ENCODE measurements at places on chromosomes 16 and 17.

GRCh38 chr16:84897911-84898377 is 78.2 kb downstream of the CRISPLD2 start:
- DNase-seq = no peak

DNA sequence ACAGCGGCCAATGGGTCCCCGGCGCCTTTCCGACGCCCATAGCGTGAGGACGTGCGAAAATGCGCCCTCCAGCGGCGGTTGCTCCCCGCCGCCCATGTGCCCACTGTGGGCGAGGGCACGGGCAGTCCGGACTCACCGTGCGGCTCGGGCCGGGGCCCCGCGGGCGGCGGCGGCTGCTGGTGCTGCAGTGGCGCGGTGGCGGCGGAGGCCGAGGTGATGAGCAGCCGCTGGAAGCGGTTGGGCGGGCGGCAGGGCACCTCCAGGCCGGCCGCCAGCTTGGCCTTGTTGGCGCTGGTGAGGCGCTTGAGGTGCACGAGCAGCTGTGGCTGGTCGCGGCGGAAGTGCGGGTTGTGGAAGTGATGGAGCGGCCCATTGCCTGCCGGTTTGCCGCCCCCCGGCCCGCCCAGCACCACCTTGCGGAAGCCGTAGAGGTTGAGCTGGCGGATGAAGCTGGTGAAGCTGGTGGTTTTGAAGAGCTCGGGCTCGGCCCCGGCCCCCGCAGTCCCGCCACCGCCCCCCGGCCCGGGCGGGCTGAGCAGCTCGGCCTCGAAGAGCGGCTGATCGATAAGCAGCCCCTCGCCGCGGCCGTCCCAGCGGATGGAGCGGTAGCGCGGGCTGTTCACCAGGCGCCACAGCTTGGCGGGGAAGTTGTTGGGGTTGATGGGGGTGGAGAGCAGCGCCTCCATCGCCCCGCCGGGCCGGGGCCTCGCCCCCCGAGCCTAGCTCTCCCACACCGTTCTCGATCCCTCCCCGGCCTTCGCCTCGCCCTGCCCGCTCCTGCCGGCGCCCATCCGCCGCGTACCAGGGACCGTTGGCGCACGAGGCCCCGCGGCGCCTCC is at the start of gene HSF5:
Gene HSF5, minus strand, starts transcription at position 820 of the 839 bp plus-strand sequence. Its CDS starts 134 bp downstream, at position 686.
- DNase-seq = no peak

GRCh38 chr16:19130852-19131824 is 17.4 kb downstream of the ITPRIPL2 start:
- DNase-seq = no peak

DNA sequence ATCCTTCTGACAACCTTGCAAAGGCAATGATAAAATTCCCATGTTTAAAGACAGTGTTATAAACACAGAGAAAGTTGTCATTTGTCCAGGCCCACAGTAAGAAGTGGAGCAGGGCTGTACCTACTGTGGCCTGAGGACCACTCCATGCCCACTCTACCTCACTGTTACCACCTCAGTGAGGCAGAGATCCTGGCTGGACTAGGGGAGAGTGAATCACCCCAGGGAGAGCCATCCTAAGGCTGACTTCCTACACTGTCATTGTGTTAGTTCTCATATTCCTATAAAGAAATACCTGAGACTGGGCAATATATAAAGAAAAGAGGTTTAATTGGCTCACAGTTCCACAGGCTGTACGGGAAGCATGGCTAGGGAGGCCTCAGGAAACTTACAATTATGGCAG is 228.8 kb upstream of the HSBP1 start:
- no peak for DNase-seq

GRCh38 chr16:14146445-14146844 is 75.3 kb downstream of the MRTFB start:
- DNase-seq = no peak

GRCh38 chr16:48949636-48950035 is 332.0 kb downstream of the CBLN1 start:
- DNase-seq = peak; percentile 45

DNA sequence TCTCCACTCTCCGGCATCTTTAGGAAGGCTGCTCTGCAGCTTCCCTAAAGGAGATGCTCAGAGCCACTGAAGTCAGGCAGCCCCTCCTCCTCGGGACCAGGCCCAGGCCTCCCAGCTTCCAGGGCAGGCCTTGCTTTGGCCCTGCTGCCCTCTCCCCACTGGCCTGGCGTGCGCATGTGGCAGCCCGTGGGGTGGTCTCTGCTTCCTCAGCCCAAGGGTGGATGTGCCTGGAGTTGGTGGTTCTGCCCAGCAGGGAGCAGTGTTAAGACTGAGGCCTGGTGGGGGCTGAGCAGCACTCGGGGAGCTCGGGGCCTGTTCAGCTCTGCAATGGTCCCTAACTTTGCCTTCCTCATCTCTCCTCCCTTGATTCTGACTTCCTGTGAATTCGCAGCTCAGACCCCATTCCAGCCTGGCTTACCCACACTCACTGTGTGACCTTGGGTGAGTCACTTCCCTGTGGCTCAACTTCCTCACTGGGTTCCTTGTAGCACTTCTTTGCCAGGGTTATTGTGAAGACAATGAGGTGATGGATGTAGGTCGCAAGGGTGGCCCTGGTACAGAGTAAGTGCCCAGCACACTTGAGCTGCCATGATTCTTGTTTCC is 63.2 kb downstream of the NKD1 start:
- no peak for DNase-seq

- DNase-seq = no peak
Measured at GRCh38 chr16:57600048-57600835, 28.2 kb upstream of the ADGRG1 start.

DNA sequence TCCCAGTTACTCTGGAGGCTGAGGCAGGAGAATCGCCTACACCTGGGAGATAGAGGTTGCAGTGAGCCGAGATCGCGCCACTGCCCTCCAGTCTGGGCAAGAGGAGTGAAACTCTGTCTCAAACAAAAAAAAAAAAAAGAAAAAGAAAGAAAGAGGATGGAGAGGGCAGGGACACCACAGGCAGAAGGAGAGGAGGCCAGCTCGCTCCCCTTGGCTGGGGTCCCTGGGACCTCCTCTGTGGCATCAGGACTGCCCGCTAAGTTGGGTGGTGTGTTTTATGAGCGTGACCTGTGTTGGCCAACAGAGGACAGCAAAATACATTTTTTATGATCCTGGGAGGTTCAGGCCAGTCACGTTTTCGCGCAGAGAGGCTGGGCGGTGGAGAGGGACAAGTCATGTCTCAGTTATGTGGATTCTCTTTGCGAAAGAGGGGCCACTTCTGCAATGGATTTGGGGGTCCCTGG is 229.6 kb downstream of the MRTFB start:
- peak; percentile 77 for DNase-seq

- no peak for DNase-seq
Measured at GRCh38 chr17:21370430-21370829, 5.7 kb upstream of the KCNJ12 start.

- no peak for DNase-seq
Measured at GRCh38 chr17:45231481-45232116, 9.9 kb downstream of the FMNL1 start.
